ENCODE measurements at places on chromosomes 1 and 21.

GRCh38 chr1:60866917-60867531 is 215.3 kb upstream of the NFIA start:
- ATAC-seq: no peak

GRCh38 chr21:35428001-35428320 is 378.9 kb upstream of the RUNX1 start:
- peak; percentile 63 for ATAC-seq

- no peak for ATAC-seq
Measured at GRCh38 chr1:28447679-28448078, 58.2 kb upstream of the RCC1 start.

DNA sequence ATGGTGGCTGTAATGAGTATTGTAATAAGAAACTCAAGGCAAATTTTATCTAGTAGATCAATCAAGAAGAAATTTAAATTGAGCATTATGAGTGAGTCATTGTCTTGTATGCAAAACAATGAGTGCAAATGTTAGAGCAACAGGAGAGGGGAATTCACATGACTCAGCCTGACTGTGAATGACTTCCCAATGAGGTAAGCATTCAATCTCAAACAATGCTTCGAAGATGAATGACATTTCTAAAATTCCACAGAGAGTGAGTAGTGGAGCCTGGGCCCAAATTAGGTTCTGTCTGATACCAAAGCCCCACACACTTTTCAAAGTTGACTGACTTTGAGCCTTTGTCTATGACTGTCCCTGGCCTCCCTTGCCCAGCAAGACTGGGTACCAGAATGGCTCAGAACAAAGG is 738.0 kb downstream of the PTPRU start:
- ATAC-seq: peak; percentile 65

DNA sequence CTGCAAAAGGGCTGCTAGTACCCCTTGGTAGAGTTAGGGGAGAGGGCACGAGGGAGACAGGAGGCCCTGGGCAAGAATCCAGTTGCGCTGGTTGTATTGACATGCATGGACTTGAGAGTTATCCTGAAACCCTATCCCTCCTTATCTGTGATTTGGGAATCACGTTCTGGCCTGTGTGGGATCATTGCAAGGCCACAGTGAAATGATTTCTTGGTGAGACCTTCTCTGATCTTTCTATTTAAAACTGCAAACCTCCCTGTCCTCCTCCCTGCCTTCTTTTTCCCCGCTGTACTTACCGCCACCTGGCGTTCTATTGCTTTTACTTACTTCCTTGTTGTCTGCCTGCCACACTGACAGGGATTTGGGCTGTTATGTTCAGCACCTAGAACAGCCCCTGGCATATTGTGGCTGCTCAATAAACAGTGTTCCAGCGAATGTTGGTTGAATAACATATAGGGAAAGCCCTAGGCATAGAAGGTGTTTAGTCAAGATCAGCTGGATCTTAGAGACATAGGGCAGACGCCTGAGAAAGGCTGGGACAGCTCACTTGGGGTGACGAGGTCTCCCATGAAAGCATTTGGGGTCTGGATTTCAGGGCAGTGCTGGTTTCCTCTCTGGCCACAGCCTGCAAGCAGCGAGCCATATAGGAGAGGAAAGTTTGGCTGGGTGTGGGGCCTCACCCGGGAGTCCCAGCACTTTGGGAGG is 25.6 kb downstream of the ALPL start:
- ATAC-seq: peak; percentile 81

DNA sequence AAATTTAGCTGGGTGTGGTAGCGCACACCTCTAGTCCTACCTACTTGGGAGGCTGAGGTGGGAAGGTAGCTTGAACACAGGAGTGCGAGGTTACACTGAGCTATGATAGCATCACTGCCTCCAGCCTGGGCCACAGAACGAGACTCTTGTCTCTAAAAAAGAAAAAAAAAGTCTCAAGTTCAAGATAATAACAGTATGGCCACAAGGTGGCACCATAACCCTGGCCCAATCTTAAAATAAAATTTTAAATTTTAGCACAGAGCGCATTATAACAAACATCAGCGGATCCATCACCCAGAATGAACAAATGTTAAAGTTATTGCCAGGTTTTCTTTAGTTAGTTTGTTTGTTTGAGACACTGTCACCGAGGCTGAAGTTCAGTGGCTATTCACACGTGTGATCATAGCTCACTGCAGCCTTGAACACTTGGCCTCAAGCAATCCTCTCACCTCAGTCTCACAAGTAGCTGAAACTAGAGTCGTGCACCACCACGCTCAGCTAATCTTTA is 2.9 kb upstream of the HTR6 start:
- ATAC-seq: 0 out of 3 replicates have a peak, but pooled peaks have one; percentile 9

DNA sequence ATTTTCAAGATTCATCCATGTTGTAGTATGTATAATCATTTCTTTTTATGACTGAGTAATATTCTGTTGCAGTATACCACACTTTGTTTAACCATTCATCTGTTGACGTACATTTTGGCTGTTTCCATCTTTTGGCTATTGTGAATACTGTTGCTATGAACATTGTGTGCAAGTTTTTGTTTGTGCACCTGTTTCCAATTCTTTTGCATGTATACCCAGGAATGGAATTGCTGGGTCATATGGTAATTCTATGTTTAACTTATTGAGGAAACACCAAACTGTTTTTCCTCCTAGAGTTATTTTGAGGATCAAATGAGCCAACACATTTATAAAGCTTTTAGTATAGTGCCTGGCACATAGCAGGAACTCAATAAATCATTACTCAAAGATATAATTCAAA is 49.2 kb upstream of the MAN1A2 start:
- ATAC-seq: no peak

DNA sequence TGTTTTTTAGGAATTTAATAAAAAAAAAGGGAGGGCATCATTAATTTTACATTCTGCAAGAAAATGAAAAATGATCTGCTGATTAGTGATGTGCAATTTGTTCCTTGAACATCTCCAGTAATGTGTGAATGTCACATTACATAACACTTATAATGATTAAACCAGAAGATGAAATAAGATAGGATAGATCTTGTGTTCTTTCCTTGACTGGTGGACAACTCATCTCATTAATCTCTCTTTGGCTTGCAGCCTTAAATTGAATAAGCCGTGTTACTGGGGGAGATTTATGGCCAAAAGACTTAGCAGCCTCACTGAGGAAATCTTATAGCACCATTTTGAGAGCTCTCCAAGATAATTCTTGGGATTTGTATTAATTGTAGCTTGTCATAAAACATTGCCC is 217.2 kb downstream of the ST6GALNAC3 start:
- ATAC-seq: no peak

DNA sequence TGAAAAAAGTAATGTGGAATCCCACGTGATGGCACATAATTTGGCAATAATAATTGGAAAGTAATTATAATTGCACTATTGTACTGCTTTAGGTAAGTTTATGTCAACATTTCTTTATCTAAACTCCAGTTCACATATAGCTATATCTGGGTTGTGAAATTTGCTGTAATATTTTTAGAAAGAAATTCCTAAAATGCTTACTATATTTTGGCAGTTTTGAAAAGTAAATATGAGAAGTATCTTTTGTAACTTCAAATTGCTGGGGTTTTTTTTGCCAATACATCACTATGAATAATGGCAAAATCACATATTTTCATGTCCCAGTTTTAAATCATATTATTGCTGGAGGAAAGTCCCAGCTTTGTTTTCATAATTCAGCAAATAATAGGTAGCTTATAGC is 197.5 kb downstream of the PDE4B start:
- no peak for ATAC-seq

DNA sequence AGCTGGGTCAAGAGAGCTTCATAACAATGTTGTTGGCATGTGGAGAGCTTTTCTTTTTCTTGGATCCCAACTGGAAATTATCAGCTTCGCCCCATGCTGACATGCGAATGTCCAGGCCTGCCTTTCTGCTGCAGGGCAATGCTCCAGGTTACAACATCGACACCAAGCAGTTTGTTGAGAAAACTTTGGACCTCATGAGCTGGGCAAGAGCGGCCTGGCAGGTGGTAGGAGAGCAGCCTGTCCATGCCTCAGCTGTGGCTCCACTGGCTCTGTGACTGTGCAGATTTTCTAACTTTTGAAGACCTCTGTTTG is 41.4 kb downstream of the MTARC1 start:
- ATAC-seq: no peak

DNA sequence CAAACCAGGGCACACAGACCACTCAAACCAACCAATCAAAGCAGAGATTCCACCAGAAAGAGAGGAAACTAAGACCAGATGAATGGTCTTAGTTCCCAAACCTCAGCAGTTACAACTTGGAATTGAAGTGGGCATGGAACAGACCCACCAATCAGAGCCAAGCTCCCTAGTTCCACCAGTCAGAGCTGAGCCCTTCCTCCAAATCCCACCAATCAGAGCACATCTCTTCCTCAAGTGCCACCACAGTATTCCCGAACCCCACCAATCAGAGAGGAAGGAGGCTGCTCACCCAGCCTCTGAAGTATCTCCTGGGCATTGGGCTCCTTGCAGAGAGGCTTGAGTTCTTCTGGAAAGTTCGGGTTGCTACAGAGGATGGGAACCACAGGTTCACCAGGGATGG is 1.4 kb downstream of the GUCA2A start:
- no peak for ATAC-seq

GRCh38 chr1:74652711-74653139 is 20.9 kb downstream of the ERICH3 start:
- peak; percentile 84 for ATAC-seq

DNA sequence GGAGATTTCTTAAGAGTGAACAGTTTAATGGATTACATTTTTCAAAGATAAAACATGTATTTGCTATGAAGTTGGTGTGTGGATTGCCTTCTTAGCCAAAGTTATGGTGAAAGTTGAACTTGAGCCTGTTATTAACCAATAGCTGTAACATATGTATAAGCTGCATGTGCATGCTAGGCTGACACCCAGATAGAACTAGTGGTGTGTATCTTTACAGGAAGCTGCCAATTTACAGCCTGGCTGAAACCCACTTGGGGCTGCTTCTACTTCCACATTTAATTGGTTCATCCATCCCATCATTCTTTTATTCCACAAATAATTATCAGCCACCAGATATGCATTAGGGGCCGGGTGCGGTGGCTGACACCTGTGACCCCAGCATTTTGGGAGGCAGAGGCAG is 3.3 kb downstream of the PLA2G5 start:
- ATAC-seq: no peak

DNA sequence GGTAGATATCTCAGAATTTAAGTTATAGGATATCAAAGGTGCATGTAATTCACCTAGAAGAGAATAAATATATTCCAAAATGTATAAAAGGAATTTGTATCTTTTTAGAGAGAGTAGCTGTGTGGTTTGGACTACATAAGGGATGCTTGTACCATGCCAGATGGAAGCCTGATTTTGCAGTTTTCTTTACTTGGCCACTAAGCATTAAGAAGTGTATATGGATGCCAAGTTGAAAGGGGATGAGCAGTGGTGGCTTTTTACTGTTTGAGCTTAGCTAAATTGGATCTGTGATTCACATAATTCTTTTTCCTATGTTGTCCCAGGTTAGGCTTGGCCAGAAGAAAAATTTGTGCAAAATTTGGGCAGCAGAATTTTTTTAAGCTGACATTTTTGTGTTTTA is 43.5 kb upstream of the TTLL7 start:
- ATAC-seq: no peak

DNA sequence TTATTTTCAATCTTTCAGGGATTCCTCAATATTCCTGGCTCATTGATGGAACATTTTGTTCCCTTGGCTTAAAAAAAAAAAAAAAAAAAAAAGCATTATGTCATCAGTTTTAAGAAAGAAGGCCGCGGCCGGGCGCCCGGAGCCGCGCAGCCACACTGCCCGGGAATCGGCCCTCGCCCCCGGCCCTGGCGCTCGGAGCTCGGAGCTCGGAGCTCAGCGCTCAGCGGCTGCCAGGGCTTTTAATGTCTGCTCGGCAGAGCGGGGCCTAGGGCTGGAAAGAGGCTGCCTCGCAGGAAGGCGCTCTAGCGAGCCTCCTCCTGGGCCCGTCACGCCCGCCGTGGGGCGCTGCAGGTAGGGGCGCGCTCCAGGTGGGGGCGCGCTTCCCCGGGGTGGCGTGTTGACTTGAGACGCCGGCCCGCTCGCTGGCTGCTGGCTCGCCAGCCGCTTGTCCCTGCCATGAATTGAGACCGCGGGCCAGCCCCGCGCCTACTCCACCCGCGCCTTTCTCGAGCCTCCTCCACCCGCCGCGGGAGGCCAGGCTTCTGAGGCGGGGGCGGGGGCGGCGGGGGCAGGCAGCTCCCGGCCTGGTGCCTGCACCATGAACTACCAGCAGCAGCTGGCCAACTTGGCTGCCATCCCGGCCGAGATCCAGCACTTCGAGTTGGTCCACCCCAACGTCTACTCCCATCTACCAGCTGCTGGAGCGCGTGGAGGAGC is 5.4 kb upstream of the TDRD5 start:
- peak; percentile 92 for ATAC-seq

DNA sequence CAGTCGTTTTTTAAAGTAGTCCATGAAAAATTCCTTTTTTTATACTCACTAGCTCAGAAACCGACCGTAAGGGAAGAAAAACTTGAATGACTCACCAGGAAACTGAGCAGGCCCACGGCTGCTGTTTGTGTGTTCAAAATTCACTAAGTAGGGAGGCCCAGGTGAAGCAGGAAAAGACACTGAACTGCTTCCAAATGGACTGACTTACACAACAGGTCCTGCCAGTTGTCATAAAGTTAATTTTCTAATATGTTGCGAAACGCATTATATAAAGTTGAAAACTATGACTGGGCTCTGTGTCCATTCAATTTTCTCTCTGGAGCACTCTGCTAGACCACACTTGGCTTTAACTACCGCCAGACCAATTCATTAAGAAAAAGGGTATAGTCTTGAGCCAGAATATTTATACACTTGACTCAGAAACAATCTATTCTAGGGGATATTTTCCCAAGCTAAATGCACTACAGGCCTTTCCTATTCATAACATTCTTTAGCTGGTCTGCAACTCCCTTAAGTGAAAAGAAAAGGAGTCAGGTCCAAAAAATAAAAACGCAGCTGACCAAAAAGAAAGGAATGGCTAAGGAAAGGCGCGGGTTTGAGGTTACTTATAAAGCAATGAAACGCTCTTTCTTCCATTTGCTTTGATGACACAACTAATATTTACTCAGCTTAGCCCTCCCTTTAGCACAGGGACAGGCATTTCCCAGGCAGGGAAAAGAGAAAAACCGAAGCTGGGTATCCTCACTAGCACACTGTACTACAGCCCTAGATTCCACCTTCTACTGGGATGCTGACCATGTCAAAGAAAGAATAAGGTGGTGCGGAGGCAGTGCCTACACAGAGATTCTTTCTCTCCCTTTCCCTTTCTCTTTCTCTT is 306.3 kb upstream of the ESRRG start:
- ATAC-seq: peak; percentile 95

GRCh38 chr1:12166834-12167492 is at the start of gene TNFRSF1B:
Gene TNFRSF1B, plus strand, starts transcription at chr1:12166991. Its CDS starts 101 bp downstream, at chr1:12167092.
- ATAC-seq: peak; percentile 70

DNA sequence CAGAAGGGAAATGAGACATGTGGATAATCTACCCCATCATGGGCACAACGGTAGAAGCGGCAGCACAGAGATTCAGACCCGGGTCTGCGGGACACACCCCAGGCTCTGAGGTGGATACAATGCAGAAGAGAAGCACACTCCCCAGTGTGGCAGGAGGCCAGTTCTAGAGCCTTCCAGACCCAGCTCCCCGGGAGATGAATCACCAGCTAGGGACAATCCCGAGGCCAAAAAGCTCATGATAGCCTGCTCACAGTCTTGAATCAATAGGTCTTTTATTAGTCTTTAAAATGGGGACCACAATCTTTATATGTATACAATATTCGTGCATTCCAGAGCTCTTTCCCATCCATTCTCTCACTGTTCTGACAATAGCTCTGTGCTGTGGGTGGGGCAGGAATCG is 57.3 kb upstream of the DIRAS3 start:
- ATAC-seq: no peak
